T-helper 1 cell treated with Interleukin-12 subunit alpha and Interleukin-12 subunit beta and Interleukin-4 antibody, amounts not matched to agents 30 ng/mL and 1 ng/mL, for 36 hours (primary cell): ENCODE measurements at places on chromosomes 12 and 14. TPM values are rescaled to one million over a fixed set of nuclear protein-coding genes. Genes with fewer than 3 reads are reported as not detected.

ALG10B gene
- 10.8 and 11.2 TPM in 2 replicates for total RNA-seq

TTC7B gene
- total RNA-seq, result 9.3 and 10.3 TPM in 2 replicates

BICD1 gene
- total RNA-seq, result 20.8 and 24.2 TPM in 2 replicates

RNU4-1 gene
- total RNA-seq, result 2,820 and 2,977 TPM in 2 replicates

NEUROD4 gene
- not detected in 2 replicates for total RNA-seq

TPPP2 gene
- total RNA-seq, result not detected in 2 replicates

TAS2R31 gene
- total RNA-seq, result 3.5 and 4.9 TPM in 2 replicates

LHX5 gene
- total RNA-seq, result not detected in 2 replicates

BDKRB2 gene
- not detected in 2 replicates for total RNA-seq

SLC25A47 gene
- total RNA-seq, result not detected in 2 replicates

CLEC12A gene
- total RNA-seq, result 1.7 and 1.9 TPM in 2 replicates

INHBC gene
- total RNA-seq, result not detected in 2 replicates

KIF26A gene
- 0.37 and 0.66 TPM in 2 replicates for total RNA-seq

ATL1 gene
- total RNA-seq, result 0.56 and 1.5 TPM in 2 replicates

CCDC38 gene
- 0.12 and 0.32 TPM in 2 replicates for total RNA-seq

SMCO2 gene
- 1.4 and 1.8 TPM in 2 replicates for total RNA-seq

IL26 gene
- total RNA-seq, result 5.7 and 6.6 TPM in 2 replicates

KRT71 gene
- not detected in 2 replicates for total RNA-seq

FAM186B gene
- total RNA-seq, result 0.29 and 0.54 TPM in 2 replicates

KRT84 gene
- total RNA-seq, result not detected in 2 replicates

MYH6 gene
- 0.56 and 1.2 TPM in 2 replicates for total RNA-seq

ARG2 gene
- 1.8 and 2.3 TPM in 2 replicates for total RNA-seq

OR5AU1 gene
- not detected in 2 replicates for total RNA-seq

FERMT2 gene
- total RNA-seq, result 1.4 and 1.6 TPM in 2 replicates

KLRC1 gene
- total RNA-seq, result not detected in 2 replicates

CLEC1B gene
- total RNA-seq, result not detected in 2 replicates

GALNT8 gene
- 1.1 and 1.6 TPM in 2 replicates for total RNA-seq

DNAJC22 gene
- not detected in 2 replicates for total RNA-seq

ADAMTS20 gene
- not detected in 2 replicates for total RNA-seq

EIF2B1 gene
- total RNA-seq, result 68.2 and 73.6 TPM in 2 replicates

CEBPE gene
- total RNA-seq, result 0.34 TPM in 1 of 2 replicates, not detected in the other

SPATS2 gene
- total RNA-seq, result 11.4 and 15.7 TPM in 2 replicates

DLGAP5 gene
- 40.8 and 42.2 TPM in 2 replicates for total RNA-seq

PRKD1 gene
- total RNA-seq, result not detected in 2 replicates

TRIM9 gene
- total RNA-seq, result 0.22 TPM in 2 replicates

STYK1 gene
- total RNA-seq, result 0.96 and 1.5 TPM in 2 replicates

GDF3 gene
- total RNA-seq, result not detected in 2 replicates

PTPRB gene
- total RNA-seq, result not detected in 2 replicates

EPYC gene
- total RNA-seq, result not detected in 2 replicates

RPL10L gene
- not detected in 2 replicates for total RNA-seq

TEX22 gene
- total RNA-seq, result 4.3 and 4.5 TPM in 2 replicates

BTBD7 gene
- total RNA-seq, result 20.3 and 25.1 TPM in 2 replicates

NANOG gene
- not detected in 2 replicates for total RNA-seq

ARHGAP9 gene
- total RNA-seq, result 190 and 192 TPM in 2 replicates

KRT86 gene
- 1.9 and 3.4 TPM in 2 replicates for total RNA-seq

KRT80 gene
- not detected in 2 replicates for total RNA-seq

SLCO1C1 gene
- not detected in 2 replicates for total RNA-seq

PRB3 gene
- total RNA-seq, result not detected in 2 replicates

FGF6 gene
- not detected in 2 replicates for total RNA-seq

LRP1-AS gene
- total RNA-seq, result not detected in 2 replicates

RAPGEF3 gene
- 0.56 and 1.1 TPM in 2 replicates for total RNA-seq

DDX51 gene
- total RNA-seq, result 32.6 and 33.1 TPM in 2 replicates

RDH12 gene
- not detected in 2 replicates for total RNA-seq

KRT74 gene
- not detected in 2 replicates for total RNA-seq
